ENCODE measurements at places on chromosomes 7 and 10.

DNA sequence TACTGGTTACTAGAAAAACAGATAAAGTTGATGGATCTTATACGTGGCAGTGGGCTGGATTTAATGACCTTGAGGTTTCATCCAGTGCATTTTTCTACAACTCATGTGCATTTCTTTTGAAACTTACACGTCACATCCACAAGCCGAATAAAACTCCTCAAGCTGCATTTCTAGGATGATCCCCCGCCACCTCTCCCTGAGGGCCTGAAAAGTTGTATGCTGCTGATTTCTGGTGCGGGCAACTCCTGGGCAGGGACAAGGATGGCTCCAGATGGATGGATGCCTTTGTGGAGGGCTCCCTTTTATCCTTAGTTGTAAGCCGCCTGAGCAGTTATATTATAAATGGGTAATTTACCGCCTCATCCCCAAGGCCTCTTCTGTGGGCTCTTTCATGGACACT lies 1091.1 kb downstream of the LRMDA start:
- DNase-seq = no peak

DNA sequence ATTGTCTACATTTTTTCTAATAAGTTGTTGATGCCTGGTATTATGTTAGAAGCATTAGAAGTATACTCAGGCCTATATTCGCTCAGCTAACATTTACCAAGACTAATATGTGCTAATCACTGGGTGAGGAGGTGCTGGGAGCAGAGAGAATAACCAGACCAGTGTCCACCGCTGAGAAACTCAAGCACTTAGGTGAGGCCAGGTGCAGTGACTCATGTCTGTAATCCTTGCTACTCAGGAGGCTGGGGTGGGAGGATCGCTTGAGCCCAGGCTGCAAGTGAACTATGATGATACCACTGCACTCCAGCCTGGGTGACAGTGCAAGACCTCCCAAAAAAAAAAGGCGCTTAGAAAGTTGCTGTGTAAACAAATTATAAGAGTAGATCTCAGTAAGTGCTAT lies 182.2 kb upstream of the AOAH start:
- DNase-seq = no peak

DNA sequence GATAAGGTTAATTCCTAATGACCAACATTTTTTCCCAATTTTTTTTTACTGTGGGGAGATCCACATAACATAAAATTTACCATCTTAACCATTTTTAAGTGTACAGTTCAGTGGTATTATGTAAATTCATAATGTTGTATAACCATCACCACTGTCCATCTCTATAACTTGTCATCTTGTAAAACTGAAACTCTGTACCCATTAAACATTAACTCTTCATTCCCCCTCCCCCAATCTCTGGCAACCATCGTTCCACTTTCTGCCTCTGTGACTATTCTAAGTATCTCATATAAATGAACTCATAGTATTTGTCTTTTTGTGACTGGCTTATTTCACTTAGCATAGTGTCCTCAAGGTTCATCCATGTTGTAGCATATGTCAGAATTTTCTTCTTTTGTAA lies 46.0 kb upstream of the HPS1 start:
- no peak for DNase-seq

DNA sequence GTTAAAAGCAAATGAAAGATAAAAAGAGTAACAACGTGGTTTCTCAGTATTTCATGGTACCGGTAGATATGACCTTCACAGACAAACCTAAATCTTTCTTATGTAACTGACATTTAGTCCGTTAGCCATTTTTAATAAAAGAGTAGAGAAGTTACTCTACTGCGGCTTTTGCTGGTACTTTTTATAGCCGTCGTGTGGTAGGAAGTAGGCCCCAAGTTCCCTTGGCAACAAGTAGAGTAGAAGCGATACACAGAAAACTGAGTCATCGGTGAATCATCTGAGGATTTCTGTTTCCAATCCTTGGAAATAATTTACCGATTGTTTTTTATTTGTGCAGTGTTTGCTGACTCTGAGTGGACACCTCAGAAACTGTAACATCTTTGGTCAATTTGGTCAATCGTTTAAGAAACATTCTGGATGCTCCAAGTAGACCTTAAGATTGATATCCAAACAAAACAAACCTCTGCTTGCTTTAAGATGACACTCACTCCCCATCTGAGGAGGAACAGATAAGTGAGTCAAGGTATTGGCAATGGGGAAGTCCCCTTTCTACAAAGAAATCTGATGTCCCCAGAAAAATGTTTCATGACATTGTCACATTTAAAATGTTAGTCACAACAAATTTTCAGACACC lies 63.9 kb upstream of the AHR start:
- peak; percentile 96 for DNase-seq

GRCh38 chr10:111035542-111035941 lies 41.3 kb upstream of the ADRA2A start:
- peak; percentile 56 for DNase-seq

- no peak for DNase-seq
These were observed 37.2 kb downstream of the IKZF1 start for GRCh38 chr7:50341724-50342123.

DNA sequence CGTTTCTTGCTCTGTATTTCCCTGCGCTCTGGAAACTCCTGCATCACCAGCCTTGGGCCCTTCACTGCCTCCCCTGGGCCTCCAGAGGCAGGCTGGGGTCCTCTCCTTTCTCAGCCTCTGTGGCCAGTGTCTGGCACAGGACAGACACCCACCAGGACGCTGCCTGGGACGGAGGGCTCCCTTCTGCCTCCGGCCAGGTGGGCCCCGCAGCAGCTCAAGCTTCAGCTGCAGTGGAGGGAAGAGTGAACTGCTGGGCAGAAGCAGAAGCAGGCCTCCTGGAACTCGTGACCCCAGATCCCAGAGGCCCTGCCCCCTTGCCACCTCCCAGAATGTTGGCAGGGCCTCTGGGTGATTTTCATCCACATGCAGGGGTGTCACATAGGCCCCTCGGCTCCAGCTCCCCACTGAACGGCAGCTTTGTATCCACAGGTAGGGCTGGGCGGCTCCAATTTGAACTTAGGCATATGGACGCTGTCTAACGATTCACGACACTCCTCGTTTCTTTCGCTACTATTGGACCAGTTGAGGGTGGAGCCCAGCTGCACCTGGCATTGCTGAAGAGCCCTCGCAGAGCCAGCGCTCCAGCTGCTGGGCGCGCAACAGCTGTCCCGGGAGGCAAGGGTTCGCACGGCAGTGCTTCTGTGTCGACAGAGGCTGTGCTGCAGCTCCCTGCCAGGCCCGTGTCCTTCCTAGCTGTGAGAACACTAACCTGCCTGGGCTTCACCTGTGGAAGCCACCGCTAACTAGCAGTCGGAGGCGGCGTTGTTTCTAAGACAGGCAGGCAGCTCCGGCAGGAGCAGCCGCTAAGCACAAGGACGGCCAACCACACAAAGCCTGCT lies 18.4 kb upstream of the GPR146 start:
- no peak for DNase-seq

GRCh38 chr10:53664282-53665019 lies 891.9 kb upstream of the MBL2 start:
- peak; percentile 1 for DNase-seq
